H1 (cell line): ENCODE measurements at places on chromosomes 1 and 21. TPM values are rescaled to one million over a fixed set of nuclear protein-coding genes. Genes with fewer than 3 reads are reported as not detected.
A peak's percentile ranks its signal among the peaks of the same experiment; 100 is the strongest.

Gene FCRL4
- total RNA-seq: not detected in 2 replicates

Gene TMEM200B
- 11.0 and 11.3 TPM in 2 replicates for total RNA-seq

GRCh38 chr1:19665496-19666465 lies 1.1 kb downstream of the HTR6 start:
- DNase-seq: peak; percentile 69

Gene ASCL5
- total RNA-seq: 0.41 and 0.44 TPM in 2 replicates

DNA sequence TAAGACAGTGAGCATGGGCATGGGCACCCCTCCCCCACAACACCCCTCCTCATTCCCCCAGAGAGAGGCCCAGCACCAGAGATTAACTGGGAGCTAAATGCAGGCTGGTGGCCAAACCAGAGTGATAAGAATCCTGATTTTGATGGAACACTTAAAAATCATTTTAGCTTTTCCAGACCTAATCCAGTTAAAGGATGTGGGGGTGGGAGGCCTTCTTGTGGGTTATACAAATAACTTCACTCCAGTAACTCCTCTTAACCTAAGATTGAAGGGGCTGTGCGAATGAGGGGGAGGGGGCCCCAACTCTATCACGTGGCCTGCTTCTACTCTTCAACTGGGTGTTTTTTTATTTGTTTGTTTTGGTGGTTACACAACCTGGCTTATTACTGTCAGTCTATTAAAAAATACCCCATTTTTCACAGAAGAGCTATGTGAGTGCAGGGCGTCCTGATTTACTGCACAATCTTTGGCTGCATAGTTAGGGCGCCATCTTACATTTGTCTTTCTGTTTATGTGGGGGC lies 398.1 kb upstream of the LYPLAL1 start:
- no peak for DNase-seq

DNA sequence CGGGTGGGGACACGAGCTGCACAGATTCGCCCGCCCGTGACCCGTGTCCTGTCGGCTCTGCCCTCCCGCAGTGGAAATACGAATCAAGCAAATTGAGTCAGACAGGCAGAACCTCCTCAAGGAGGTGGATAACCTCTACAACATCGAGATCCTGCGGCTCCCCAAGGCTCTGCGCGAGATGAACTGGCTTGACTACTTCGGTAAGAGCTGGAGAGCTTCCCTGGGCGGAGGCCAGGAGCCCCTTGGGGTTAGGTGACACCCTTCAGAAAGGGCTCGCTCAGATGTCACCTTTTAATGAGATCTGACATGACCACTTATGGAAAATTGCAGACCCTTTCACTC lies 489 bp downstream of the CDCA8 start:
- DNase-seq: no peak

Gene LMX1A
- total RNA-seq: not detected in 2 replicates

Gene TNFSF4
- 0.59 and 0.63 TPM in 2 replicates for total RNA-seq

GRCh38 chr1:21639594-21640041 lies 29.5 kb downstream of the RAP1GAP start:
- DNase-seq: no peak

GRCh38 chr1:223188618-223189356 lies 45.7 kb upstream of the TLR5 start:
- no peak for DNase-seq

DNA sequence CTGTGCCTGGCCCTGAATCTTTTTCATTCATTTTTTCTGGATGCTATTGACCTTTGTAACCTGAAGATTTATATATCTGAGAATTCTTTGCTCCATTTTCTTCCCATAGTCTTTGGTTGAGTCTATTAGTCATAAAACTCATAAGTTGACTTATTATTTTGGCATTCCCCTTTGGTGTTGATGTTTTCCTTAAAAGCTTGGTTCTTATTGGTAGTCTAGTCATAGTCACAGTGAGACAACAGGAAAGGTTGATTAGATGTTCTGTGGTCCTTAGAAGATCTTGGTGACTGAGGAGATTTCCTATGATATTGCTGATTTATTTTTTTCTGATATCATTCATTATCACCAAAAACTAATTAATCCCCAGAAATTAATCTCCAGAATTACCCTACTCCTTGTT lies 86.2 kb downstream of the PTPRC start:
- DNase-seq: no peak

DNA sequence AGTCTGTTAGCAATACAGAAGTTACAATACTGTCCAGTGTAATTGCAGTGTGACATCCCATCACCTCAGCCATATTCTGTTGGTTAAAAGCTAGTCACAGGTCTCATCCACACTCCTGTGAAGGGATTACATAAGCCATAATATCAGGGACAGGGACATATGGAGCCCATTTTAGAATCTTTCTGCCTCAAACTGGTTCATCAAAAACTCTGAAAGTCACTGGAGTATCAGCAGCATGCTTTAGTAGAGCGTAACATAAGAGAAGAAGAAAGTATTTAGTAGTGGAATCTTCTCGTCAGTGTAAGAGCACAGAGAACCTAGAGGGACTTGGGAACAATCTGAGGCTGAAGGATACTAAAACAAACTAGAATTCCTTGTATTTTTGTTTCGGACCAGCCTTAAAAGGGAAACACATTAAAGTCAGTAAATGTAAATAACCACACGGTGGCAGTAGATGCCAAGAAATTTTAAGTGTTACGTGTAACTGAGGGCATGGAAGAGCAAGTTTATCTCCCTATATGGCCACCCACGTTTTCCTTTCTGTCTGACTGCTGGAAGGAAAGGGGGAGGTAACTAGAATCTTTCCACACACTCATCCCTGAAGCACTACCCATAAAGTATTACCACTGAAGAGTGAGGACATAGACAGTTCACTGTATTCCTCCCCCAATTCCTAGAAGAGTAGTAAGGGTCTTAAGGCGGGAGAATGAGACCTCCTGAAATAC lies 41.6 kb upstream of the AGL start:
- DNase-seq: no peak

DNA sequence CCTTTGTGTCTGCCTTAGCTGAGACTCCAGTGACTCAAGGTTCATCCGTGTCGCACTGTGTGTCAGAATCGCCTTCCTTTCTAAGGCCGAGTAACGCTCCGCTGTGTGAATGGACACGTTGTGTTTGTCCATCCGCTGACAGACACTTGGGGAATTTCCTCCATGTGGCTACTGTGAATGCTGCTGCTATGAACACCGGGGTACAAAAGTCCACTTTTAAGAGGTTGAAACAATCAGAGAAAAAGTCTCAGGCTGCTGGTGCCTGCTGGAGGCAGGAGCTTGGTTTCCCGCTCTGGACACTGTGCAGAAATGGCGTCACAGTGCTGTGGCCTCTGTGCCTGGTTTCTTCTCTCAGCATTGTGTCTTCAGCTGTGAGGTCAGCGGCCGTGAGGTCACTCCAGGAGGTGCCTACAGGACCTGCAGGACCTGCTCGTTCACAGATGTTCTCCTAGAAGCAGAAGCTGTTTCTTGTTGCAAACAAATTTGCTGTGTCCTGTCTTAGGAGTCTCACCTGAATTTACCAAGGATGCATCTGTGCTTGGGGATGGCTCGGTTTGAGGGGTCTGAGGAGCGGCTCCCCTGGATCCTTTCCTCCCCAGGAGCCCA lies 34.2 kb downstream of the KRTAP10-1 start:
- no peak for DNase-seq

- DNase-seq: no peak
Observed at GRCh38 chr1:235834620-235835019, 32.1 kb downstream of the LYST start.

GRCh38 chr21:31667639-31668038 lies 8.1 kb downstream of the SOD1 start:
- no peak for DNase-seq

- no peak for DNase-seq
Observed at GRCh38 chr1:237340892-237341291, 298.9 kb downstream of the RYR2 start.

DNA sequence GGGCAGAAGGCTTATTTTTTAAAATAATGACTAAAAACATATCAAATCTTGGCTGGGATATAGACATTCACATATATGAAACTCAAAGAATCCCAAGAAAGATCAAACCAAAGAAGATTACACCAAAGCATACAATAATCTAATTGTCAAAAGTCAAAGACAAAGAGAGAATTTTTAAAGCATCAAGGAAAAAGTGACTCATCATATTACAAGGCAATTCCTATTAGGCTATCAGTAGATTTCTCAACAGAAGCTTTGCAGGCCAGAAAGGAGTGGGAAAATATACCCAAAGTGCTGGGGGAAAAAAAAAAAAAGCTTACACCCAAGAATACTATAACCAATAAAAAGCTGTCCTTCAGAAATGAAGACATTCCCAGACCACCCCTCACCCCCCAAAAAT lies 375.6 kb downstream of the BRINP2 start:
- no peak for DNase-seq

DNA sequence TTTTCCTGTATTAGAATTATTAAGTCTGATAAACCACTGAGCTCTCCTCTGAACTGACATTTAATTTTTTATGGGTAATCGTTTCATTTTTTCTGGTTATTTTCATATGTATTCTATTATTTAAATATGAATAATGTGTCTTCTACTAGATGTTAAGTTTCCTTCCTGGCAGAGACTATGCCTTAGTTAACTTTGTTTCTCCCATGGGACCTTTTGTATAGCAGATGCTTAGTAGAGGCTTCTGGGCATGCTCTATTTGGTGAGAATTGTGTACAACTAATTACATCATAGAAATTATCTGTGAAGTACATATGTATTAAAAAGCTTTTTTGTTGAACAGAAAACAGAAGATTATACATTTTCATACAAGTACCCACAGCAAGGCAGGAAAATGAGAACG lies 23.4 kb downstream of the CTBS start:
- DNase-seq: no peak

GRCh38 chr1:150034336-150034735 lies 23.8 kb upstream of the OTUD7B start:
- no peak for DNase-seq

DNA sequence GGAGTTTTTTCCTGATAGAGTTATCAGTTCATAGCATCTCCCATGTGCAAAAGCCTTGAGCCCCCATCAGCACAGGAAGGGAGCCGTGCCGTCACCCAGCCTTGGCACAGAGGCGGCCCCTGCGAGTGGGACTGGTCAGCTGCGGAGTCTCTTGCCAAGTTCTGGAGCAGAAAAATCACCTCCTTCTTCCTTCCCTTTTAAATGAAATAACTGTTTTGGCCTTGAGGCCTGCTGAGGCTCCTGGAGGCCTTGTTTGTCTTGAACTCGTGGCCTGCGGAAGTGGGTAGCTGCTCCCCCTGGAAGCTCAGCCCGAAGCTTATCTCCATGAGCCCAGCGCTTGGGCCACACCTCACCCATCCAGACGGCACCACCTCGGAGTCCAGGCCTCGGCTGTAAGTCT lies 145.7 kb upstream of the TMEM51 start:
- DNase-seq: no peak

DNA sequence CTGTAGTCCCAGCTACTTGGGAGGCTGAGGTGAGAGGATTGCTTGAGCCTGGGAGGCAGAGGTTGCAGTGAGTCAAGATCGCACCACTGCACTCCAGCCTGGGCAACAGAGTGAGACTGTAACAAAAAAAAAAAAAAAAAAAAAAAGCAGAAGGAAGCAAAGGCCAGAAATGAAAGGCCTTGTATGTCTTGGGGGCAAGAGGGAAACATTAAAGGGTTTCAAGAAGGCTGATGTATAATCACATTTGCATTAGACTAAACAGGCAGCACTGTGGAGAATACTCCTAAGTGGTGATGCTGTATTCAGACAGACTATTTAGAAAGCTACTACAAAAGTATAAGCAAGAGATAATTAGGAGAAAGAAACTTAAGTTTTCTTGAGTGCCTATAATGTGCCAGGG lies 10.4 kb downstream of the ANP32E start:
- no peak for DNase-seq

Gene OPRD1
- total RNA-seq: 3.3 and 3.7 TPM in 2 replicates

GRCh38 chr21:44785620-44786335 lies 15.8 kb downstream of the UBE2G2 start:
- DNase-seq: no peak

DNA sequence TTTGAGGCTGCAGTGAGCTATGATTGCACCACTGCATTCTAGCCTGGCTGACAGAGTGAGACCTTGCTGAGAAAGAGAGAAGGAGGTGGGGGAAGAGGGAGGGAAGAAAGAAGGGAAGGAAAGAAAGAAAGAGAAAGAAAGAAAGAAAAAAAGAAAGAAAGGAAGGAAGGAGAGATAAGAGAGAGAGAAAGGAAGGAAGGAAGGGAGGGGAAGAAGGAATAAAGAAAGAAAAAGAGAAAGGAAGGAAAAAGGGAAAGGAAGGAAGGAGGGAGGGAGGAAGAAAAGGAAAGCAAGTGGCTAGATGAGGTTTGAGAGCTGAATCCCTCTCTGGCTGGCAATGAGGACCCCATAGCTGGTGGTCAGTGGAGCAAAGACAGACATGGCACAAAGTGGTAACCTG lies 20.4 kb downstream of the MT1HL1 start:
- DNase-seq: no peak

DNA sequence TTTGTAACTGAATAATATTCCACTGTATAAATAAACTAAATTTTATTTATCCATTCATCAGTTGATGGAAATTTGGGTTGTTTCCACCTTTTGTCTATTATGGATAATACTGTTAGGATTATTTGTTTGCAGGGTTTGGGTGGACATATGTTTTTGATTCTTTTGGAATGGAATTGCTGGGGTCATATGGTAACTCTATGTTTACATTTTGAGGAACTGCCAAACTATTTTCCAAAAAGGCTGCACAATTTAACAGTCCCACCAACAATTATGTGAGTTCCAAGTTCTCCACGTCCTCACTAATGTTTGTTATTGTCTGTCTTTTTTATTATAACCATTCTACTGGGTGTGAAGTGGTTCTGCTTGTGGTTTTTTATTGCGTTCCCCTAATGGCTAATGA lies 4.3 kb upstream of the SERBP1 start:
- DNase-seq: no peak

DNA sequence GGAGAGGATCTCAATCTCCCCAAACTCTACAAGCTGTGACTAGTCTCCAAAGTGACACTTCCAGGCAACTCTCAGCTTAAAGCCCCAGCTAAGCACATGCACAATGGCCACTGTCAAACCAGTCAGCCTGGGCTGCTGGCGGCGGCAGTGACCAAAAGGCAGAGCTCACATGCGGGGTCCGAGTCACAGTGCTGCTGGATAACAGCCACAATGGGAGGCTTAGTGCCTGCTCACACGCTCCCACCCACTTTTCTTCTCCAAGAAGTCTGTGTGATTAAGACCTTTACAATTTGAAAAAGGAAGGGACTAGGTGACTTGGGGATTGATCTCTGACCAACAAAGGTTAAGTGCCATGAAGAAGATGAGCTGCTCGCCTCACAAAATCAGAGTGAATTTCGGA lies 16.8 kb downstream of the RIPK4 start:
- DNase-seq: no peak

GRCh38 chr1:12177999-12178441 lies 11.2 kb downstream of the TNFRSF1B start:
- DNase-seq: no peak
